Occipital lobe (tissue), 3 donors: ENCODE measurements at places on chromosomes 7 and 10. TPM values are rescaled to one million over a fixed set of nuclear protein-coding genes. Genes with fewer than 3 reads are reported as not detected.

ARMC3 gene
- total RNA-seq, result 5.1 TPM

GRCh38 chr10:119940487-119940886 is 48.0 kb downstream of the SEC23IP start:
- DNase-seq, result no peak

DNA sequence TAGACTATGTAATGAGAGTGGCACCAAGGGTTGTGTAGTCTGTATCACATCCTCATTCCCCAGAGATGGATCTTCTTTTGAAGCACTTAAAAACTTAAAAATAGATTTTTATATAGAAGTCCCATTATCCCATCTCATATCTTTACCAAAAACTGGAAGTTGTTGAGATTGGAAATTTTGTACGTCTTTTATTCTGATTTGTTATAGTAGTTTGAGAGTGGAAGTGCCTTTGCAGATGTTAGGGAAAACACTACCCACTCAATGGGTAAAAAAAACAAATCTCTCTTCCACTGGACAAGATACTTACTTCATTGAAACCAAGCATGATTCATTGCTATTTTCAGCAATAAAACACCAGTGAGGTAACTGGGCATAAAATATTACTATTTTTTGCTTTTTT is 184.4 kb downstream of the MACC1 start:
- no peak for DNase-seq

DNA sequence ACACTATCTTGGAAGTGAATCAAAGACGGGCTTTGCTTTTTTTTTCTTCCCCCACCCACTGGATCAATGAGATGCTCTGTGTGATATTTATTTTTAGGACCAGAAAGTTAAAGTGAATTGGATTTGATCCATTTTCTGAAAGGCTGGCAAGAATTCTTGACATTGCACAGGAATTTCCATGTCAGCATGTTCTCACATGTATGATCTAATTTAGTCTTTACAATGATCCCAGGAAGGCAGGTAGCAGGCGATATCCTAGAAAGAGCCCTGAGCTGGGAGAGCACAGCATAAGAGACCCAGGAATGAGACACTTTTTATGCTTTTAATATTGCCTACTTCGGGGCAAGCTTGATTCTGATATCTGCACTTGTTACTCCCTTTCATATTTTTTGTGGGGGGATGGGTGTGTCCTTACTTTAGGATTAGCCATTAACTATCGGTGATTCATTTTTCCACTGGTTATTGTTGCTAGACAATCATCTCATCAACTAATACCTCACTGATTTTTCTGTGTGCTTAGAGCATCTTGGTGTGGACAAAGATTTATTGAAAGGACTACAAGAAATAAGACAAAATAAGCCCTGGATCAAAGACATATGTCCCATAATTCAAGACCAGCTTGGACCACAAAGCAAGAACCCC is 58.1 kb downstream of the NRP1 start:
- DNase-seq, result no peak

DNA sequence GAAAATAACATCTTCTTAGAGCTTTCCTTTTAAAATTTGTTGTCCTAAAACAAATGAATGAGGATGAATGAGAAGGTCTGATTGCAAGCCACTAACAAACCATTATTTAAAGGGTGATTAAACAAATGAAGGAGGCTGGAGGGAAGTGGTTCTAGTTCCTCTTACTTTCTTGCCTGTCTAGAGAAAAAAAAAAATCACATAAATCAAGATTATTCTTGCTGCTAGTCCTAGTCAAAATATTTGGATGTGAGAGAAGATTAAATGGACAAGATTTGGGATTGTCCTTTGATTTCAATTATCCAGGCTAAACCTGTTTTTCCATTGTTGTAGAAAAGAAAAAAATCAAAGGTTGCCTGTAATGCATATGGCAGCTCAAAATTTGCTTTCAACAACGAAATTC is 3.3 kb downstream of the SKAP2 start:
- no peak for DNase-seq

DNA sequence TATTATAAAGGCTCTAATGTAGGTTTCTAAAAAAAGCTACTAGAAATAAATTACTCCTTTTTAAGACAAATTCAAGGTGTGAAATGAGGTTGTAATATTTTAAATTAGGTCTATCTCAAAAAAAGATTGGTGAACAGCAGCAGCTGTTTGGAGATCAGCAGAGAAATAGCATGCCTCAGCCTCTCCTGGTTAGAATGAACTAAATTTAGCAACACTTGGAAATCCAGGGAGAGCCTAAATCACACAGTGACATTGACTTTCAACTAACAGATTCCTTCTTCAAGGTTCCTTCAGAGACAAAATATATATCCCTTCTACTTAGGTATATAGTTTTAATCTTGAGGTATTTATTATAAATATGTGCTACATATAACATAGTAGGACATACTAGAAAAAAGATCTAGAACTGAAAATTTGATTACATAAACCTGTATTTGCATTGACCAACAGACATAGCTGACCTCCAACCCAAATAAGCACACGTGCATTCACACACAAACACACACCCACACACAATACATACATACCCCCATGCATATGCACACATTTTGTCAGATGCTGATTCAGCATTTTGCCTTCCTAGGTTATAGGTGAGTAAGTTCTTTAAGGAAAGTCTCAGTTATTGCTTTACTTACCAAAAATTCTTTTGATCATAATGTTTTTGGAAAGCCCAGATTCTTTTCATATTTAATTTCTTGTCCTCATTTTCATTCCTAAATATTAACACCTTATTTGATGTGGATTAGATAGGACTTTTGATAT is 47.3 kb downstream of the DGKB start:
- no peak for DNase-seq

- no peak for DNase-seq
These were observed 124.9 kb downstream of the DLG5 start for GRCh38 chr10:77801474-77802161.

DNA sequence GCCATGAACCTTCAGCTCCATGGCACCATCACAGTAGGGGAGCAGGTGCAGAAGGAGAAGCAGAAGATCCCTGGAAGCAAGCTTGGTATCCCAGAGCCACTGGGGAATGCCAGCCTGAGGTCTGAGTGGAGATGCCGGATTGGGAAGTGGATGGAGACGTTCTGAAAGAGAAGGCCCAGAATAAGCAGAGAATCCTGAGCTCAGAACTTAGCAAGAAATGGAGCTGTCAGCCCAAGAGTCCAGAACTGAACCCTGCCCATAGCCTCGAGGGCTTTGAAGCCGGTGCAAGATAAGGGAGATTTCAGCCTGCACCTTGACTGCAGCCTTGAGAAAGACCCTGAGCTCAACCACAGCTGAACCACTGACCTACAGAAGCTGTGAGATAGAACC is 13.9 kb upstream of the GDF10 start:
- DNase-seq, result no peak

DNA sequence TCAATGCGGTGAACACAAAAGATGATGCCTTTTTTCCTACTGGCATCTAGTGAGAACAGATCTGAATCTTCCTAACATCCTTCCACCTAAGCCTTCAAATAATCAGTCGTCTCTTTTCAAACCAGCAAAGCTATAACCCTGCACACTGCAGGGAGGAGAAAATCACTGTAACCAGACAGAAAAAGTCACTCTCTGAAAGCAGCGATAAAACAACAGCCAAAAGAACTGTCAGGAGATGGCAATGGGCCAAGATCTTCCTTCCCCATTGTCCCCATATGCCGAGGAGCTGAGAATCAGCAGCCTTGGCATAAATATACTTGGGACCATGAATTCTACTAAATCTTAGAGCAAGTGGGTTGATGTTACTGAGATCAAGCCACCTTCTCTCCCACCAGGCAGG is 13.1 kb downstream of the FZD9 start:
- DNase-seq, result no peak

GRCh38 chr10:11210211-11210922 is 192.7 kb downstream of the CELF2 start:
- DNase-seq, result no peak

STAG3 gene
- total RNA-seq, result 0.78 TPM

- no peak for DNase-seq
These were observed 176.8 kb upstream of the AGR3 start for GRCh38 chr7:17058568-17058967.

LIPN gene
- not detected for total RNA-seq

DNA sequence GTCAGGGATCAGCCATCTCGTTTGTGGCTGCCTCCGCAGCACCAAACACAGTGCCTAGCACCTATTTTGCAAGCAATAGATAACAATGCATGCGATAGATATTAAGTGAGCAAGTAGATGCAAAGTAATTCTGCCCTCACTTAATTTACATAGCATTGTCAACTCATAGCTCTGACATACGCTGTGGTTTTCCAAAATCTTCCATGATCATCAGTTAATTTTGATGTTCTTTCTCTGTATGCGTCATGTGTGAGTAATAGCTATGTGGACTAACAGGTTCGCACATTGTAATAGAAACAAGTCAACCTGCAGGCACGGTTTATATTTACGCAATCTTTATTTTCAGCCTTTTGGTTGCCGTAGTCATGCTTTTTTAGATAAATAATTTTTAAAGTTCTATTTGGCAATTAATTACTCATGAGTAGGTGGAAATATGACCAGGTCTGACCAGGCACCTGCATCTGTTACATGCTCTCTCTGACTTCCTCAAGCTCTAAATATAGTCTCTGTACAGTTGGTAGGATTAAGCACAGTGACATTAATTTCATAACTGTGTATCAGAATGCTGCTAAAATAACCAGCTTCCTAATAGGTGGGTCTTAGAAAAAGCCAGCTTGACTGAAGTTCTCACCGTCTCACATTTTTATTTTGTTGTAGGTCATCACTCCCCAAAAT is 13.3 kb downstream of the MAP3K8 start:
- DNase-seq, result no peak

DNA sequence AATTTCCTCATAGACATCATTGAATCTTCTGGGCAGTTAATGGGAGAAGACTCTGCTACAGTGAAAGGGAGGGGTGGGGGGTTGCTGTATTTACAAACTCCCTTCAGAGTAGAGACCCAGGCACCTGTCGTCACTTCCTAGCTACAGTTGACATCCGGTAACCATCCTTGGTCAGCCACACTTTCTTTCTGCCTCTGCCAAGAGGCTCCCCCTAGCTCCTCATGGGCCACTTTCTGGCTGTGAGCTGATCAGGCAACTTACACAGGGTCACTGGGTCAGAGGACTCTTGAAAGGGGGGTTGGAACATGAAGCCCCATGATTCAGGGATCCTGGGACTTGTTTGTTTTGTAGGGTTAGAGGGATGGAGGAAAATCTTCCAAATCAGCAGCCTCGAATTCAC is 1.2 kb downstream of the TECPR1 start:
- no peak for DNase-seq

OR9A2 gene
- total RNA-seq, result 1.1 TPM

PCLO gene
- total RNA-seq, result 48.5 TPM

DNA sequence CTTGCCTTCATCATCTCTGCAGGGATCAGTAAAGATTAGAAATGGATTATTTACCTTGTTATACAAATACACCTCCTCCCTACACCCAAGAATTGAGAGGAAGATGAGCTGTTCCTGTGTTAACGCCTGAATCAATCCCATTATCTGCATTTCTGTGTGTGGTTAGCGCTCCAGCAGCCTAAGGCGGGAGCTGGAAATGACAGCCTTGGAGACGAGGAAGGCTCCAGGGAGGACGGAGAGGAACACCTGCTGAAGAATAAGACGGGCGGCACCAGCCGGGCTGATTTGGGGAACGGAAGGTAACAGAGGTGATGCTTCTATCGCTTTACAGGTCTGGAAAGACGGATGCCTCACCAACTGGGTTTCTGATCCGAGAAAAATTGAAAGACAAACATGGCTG is 34.2 kb upstream of the DDC start:
- no peak for DNase-seq

GRCh38 chr7:74183142-74183541 is 9.0 kb downstream of the EIF4H start:
- no peak for DNase-seq

- DNase-seq, result no peak
These were observed 30.2 kb upstream of the GIMAP8 start for GRCh38 chr7:150420242-150420641.

DNA sequence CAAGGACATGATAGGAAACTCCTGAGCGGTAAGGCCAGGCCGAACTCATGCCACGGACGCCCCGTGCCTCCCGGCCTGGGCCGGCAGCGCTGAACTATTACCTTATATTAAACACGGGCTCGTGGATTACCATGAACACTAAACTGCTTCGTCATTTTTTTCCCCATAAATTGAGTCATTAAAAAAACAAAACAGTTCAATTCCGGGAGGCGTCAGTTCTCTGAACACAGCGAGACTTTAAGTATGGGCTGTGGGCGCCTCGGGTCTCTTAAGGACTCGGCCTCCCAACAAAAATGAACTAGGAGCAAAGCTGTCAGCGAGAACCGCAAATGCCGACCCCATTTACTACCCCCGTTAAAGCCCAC is 519 bp downstream of the PITRM1 start:
- no peak for DNase-seq

- no peak for DNase-seq
These were observed 2.4 kb downstream of the NAT16 start for GRCh38 chr7:101177644-101178043.

DNA sequence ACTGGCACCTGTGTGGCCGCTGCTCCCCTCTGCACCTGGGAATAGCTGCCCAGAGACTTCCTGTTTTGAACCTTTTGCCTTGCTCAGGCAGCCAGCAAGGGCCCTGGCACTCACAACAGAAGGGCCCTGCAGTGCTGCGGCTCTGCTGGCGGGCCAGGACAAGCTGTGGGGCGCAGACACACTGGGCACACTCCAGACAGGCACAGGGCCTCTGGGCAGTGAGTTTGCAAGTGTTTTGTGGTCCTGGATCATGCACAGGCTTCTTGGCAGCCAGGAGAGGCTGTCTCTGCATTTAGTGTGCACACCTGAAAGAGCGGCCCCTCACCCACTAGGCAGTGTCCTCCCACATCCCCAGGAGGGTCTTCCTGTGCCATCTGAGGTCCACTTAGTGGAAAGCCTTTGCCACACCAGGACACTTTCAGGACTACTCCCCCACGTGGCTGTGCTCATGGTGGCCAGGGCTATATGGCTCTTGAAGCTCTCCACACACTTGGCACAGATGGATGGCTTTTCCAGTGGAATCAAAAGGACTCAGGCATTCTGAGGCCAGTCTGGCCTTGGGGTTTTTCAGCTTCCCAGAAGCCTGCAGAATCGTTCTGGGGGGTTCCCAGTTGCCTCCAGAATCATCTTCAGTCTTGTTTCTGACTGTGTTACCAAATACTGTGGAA is 5.0 kb upstream of the ATP6V0E2 start:
- no peak for DNase-seq

CTTNBP2 gene
- 39.0 TPM for total RNA-seq

DNA sequence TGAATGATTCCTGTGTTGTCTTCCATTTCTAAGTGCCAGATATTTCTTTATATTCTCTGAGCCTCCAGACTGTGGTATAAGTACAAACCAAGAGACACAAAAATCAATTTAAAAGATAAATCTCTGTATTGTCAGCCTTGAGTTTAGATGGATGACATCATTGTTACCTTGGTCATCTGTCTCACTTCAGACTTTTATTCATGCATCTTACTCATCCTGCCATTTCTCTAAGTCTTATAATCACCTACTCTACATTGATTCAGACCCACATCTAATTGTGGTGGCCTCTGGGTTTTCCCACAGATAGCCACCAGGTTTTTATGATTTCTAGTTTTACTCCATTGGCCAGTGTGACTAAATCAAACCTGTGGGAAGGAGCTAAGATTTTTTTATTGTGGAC is 26.8 kb upstream of the HDAC9 start:
- DNase-seq, result no peak
